CD4-positive, alpha-beta T cell (primary cell): ENCODE measurements at places on chromosomes 6 and 20.

DNA sequence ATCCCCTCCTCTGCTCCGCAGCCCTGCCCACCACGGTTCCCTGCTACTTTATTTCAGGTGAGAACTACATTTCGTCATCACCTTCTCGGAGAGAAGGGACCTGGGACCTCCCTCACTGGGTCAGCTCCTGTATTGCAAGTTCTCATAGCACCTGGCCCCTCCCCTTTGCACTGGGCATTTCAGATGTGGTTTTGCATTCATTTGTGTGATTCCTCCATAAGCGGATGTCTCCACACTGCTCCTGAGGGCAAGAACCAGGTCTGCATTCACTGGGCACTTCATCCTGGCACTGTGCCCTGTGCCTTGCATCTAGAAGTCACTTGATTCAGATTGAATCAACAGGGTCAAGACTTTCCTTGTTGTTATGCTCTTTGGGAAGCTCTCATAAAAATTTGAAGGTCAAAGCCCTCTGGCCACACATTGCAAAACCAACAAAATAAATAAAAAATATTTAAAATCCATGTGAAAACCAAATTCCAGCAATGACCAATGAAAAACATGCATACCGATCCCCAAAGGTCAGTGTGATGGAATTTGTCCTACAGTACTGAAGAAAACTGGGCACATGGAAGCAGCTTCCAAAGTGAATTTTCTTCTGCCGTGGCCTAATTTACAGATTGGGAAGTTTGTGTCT, 89.1 kb upstream of the F13A1 start:
- no peak for DNase-seq

DNA sequence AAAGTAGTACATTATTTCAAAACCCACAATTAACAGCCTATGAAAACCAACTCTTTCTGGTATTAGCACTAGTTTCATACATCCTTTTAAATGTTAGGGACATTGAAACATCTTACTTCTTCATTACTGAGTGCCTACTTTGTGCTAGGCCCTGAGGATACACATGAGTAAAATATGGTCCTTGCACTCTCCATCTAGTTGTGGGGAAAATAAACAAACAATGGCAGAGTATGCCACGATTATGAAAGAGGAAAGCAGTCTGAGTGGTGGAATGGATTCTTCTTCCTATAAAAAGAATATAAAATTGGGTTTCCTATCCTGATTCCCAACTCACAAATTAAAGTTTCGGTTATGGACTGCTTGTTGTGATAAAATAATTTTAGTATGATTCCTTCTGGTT, 84.9 kb downstream of the ATXN1 start:
- no peak for DNase-seq

- no peak for DNase-seq
These were observed 5.2 kb downstream of the MBOAT1 start for GRCh38 chr6:20207088-20207418.

DNA sequence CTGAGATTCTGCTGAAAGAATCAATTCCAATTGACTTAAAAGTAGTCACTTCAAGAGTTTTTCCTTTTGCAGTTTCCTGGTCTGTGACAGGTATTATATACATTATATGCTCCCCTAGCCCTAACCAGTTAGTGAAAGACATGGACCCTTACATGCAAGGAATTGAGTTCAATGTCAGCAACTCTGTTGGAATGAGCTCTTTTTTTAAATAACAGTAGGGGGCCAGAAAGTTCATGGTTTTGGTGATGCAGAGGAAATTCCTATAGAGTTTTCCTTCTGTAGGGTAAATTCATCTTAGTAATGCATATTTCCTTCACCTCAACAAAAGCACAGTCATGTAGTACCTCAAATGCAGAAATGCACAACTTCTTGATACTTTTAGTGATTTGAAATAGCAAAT, 172.2 kb downstream of the KIF6 start:
- DNase-seq = no peak

- DNase-seq = peak; percentile 2
These were observed 5.2 kb downstream of the MDC1 start for GRCh38 chr6:30711758-30712380.

GRCh38 chr6:45423111-45423823, 45.5 kb upstream of the SUPT3H start:
- no peak for DNase-seq

DNA sequence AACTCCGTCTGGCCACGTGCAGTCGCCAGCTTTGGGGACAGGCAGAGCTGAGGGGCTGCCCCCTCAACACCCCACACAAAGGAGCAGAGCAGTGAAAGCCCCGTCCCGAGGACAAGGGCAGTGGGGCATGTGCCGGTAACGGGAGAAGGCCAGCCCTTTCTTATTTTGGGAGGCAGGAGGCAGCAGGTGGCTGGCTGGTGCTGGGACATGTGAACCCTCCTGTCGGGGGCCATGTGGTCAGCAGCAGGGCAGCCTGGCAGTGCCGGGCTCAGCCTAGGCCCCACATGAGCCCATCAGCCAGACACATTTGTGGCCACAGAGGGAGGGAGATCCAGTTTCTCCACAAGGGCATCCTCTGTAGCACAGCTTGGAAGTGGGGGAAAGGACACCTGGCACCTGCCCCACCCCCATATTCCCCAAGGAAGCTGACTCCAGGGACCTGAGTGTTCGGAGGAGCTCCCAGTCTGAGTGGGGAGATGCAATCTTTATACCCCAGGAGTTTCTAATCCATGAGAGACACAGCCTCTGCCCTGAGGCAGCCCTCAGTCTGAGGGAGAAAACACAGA, 137.6 kb downstream of the MRPL14 start:
- no peak for DNase-seq

GRCh38 chr20:48282591-48283228, 497.4 kb upstream of the SULF2 start:
- no peak for DNase-seq

- DNase-seq = peak; percentile 72
These were observed 82.7 kb upstream of the FOXC1 start for GRCh38 chr6:1527073-1527457.

- DNase-seq = no peak
These were observed 1.3 kb downstream of the SLC39A7 start for GRCh38 chr6:33201935-33202334.
